Glutamatergic neuron (in vitro differentiated cells): ENCODE measurements at places on chromosomes 1 and 21.
A peak's percentile ranks its signal among the peaks of the same experiment; 100 is the strongest.

- DNase-seq = peak; percentile 27
These were observed 9.2 kb downstream of the SFT2D2 start for GRCh38 chr1:168234846-168235547.

DNA sequence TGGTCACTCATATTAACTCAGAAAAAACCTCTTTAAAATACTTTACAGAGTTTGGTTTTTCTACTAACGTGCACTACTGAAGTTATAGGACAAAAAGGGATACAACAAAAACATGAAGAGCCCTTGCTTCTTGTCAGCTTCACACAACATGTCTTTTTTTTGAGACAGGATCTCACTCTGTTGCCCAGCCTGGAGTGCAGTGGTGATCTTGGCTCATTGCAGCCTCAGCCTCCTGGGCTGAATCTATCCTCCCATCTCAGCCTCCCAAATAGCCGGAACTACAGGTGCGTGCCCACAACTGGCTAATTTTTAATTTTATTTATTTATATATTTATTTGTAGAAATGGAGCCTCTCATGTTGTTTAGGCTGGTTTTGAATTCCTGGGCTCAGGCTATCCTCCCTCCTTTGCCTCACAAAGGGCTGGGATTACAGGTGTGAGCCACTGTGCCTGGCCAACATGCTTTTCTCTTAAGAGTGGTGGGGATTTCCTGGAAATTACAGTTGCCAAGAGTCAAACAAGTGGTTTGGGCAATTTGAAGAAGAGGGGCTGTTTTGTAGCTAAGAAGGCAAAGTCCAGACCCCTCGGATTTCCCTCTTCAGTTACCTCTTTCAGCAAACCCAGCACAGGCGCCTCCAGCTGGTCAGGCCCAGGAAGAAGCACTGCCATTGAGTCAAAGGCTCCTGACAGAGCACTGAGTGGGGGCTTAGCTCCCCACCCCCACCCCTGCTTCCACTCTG lies 6.4 kb upstream of the SMPDL3B start:
- DNase-seq = no peak

DNA sequence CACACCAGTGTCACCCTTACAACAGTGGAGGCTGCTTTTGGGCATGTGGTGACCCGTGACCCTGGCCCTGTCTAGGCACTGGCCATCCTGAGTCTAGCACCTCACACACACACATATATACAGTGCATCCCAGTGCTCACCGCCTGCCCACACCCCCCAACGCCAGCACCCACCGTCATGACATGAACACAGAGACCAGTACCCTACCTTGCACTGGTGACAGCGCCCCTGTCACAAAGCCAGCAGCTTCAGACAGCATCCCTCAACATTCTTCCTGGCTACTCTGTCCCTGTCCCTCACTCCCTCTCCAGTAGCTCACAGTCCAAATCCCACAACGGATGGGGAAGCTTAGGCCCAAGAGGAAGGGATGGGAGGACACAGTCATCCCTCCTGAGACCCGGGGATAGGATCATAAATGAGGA lies 27.1 kb downstream of the AHDC1 start:
- no peak for DNase-seq

- DNase-seq = peak; percentile 86
These were observed 10.0 kb upstream of the FAAP20 start for GRCh38 chr1:2204415-2205190.
